ENCODE measurements at places on chromosomes 2 and 18.
A peak's percentile ranks its signal among the peaks of the same experiment; 100 is the strongest.

- DNase-seq, result no peak
These were observed 85.6 kb upstream of the NOSTRIN start for GRCh38 chr2:168716839-168717238.

- DNase-seq, result no peak
These were observed 1645.8 kb downstream of the DPP10 start for GRCh38 chr2:116088236-116088635.

- no peak for DNase-seq
These were observed 17.5 kb downstream of the SLC4A3 start for GRCh38 chr2:219644801-219645480.

DNA sequence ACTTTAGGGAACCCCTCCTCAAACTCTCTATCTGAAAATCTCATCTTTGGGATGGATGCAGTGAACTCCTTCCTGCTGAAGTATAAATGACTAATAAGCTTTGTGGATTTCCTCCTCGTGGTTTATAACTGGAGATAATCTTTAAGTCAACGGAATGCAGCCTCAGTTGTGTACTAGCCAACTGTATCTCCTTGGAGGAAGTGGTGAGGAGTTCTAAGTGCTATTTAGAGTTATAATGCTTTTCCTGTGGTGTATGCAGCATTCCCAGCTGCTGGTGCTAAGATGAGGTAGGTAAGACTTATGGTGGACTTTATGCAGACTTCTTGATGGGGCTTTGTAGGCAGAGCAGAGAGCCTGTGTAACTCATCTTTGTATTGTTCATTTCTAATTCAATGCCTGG lies 90.9 kb downstream of the LYPD6B start:
- DNase-seq, result no peak

DNA sequence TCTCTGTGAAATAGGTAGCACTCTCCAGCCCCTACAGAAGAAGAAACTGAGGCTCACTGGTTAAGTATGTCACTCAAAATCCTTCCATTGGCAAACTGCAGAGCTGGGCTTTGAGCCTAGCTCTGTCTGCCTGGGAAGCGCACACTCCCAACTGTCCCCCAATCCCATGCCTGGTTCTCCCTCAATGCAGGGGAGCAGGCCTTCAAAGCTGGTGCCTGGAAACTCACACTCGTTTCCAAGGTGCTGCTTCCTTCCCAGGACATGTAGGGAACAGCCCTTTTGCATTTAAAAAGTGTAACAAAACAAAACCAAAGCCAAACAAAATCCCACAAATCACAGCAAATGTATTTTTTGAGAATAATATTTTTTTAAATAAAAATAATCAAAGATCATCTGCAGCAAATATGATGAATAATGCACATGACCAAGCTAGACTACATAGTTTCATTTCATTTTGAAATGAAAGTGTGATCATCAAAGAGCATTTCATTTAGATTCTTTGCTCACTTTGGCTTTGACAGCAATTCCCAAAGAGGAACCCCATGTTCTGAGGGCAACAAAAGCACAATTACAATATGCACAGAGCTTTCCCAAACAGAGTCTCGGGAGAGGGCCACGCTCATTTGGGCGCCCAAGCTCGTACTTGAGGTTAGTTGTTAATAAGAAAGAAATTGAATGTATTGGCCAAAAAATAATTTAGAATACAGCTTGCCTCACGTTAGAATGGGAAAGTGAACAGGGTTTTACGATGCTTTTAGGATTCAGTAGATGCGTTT lies 96.7 kb upstream of the ACKR3 start:
- no peak for DNase-seq

GRCh38 chr2:101858246-101858645 lies 133.5 kb upstream of the IL1R2 start:
- DNase-seq, result no peak

- DNase-seq, result peak; percentile 47
These were observed 59.7 kb upstream of the PDK1 start for GRCh38 chr2:172496160-172496608.

DNA sequence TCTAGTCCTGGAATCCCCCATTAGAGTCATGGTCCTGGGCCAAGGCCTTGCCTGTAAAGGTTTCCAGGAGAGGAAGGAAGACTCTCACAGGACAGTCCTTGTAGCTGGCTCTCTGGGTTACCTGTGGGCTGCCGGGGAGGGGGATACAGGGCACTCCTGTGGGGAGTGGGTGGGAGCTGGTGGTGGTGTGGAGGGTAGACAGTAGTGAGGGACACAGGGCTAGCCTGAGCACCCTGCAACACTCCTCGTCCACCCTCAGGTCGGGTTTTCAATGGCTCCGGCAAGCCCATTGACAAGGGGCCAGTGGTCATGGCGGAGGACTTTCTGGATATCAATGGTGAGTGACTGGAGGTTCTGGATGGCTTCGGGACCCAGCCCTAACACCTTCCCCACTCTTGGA lies 19.7 kb upstream of the ANKRD53 start:
- DNase-seq, result no peak

DNA sequence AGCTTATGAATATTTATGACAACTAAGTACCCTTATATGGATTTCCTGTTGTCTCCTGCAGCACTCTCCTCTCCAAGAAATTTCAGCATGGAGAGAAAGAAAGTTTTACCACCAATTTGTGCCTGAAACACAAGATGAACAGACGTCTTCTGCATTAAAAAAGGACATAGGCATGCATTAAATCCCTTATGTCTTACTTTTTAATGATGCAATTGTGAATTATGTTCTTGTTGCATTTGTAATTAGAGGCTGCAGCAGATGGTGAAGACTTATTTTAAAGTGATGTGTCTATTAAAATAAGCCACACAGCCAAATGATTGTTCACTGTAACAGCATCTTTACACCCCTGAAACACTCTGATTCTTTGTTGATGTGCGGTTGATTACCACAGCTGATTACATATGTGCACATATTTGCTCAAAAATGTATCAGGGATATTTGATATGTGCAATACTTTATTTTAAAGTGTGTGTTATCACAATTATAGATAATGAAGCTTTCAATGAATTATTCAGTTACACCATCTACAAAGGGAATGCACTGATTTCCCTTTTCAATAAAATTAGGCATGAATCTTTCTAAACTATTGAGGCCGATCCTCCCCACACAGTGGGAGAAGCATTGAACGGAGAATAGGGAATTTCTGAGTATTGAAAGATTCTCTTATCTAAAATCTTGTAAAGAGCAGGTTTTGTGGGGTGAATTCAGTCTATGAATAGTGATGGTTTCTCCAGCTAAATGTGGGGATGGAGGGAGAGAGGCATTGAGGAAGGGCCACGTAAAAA lies 585.1 kb downstream of the SLC4A3 start:
- no peak for DNase-seq

- DNase-seq, result no peak
These were observed 1096.8 kb upstream of the NXPH2 start for GRCh38 chr2:139876964-139877363.

- DNase-seq, result peak; percentile 84
These were observed 53.9 kb downstream of the KCTD18 start for GRCh38 chr2:200455958-200456421.

DNA sequence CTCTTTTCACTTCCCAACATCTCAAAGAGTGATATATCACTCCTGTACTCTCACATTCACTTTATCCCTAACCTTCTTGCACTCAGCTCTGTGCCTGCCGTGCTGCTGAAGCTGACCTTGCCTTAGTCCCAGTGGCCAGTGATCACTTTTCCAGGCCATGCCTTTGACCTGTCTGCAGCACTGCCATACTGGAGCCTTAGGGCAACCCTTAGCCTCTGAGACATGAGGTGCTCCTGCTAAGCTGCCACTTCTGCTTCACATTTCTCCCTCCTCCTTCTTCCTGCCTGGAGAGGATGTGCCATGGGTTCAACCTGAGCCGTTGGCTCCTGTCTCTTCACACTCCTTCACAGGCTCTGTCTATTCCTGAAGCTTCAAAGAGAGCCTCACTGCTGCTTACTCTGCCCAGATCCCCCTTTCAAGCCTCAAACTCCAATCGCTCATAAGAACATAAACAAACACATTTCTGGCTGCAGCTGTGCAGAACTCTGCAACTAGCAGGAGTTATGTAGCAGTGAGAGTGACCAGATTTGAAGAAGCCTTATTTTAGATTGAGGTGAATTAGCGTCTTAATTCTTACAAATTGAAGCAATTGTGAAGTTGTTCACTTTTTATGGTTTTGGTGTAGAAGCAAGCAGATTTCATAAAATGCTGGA lies 716.2 kb upstream of the FANCL start:
- DNase-seq, result no peak

DNA sequence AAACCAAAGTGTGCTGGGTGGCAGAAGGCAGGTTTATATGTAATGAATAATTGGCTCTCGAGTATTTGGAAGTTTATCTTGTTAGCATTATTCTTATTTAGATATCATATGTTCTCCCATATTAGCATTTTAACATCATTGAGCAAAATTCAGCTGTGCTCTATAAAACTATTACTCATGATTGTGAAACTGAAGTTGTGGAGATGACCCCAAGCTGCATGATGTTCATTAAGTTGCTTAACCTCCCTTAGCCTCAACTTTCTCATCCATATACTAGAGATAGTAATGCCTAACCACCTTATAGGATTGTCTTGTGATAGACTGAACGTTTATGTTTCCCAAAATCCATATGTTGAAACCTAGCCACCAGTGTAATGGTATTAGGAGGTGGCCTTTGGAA lies 346.3 kb downstream of the SATB2 start:
- no peak for DNase-seq

DNA sequence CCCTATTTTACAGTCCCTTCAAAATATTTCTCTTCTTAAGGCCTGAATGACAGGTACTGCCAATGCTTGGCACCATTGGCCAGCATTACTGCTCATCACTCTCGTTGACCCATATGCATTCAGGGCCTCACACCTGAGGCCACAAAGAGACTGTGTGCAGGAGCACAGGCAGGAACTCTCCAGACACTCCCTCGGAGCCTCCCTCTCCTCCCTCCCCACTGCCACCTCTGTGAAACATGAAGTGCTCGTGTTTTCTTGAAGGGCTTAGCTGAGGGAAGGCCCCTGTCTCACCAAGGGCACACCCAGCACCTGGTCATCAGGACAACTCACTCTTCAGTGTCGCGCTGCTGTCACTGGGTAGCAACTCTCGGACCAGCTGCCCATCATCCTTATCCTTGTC lies 85.3 kb downstream of the LOXHD1 start:
- DNase-seq, result no peak

DNA sequence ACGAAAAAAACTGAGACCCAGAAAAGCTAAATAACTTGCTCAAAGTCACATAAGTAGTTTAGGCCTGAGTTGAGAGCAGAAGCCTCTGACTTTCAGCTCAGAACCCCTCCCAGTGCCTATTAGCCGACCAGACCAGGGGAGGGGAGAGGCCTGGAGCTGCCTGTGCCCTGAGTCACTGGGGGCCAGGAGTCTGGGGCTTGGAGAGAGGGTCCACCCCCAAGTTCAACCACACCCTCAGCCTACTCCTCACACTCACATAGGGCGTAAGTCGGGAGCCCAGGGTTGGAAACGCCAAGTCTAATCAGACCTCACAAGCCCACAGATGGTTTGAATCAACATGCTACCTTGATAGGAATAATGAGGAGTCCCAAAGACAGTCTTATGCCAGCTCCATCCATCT lies 12.6 kb upstream of the PKDCC start:
- DNase-seq, result no peak

DNA sequence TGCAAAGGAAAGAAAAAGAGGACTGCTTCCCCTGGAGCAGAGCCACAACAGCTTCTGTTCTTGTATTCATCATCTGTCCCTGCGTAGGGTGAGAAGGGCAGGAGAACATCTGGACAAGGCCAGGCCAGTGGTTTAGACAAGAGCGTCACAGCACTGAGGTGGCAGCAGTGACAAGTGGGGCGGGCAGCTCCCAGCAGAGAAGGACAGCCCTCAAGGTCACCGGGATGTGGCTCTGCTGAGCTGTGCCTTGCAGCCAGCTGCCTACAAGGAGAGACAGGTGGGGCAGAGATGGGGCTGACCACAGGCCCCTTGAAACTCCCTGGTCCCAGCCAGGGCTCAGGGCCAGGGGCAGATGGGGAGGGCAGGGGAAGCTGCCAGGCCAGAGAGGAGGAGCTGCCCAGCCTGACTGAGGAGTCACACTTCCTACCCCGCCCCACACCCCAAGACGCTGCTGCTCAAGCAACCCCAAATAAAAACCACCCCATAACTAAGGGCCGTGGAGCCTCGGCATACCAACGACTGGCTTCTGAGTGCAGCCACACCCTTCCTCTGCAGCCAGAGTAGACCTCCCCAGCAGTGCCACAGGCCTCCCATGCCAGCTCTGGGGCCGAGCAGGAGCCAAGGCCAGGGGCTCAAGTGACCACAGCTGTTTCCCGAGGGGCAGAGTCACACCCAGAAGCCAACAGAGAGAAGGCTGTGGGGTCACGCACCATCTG lies 5.4 kb downstream of the RAB11FIP5 start:
- no peak for DNase-seq

DNA sequence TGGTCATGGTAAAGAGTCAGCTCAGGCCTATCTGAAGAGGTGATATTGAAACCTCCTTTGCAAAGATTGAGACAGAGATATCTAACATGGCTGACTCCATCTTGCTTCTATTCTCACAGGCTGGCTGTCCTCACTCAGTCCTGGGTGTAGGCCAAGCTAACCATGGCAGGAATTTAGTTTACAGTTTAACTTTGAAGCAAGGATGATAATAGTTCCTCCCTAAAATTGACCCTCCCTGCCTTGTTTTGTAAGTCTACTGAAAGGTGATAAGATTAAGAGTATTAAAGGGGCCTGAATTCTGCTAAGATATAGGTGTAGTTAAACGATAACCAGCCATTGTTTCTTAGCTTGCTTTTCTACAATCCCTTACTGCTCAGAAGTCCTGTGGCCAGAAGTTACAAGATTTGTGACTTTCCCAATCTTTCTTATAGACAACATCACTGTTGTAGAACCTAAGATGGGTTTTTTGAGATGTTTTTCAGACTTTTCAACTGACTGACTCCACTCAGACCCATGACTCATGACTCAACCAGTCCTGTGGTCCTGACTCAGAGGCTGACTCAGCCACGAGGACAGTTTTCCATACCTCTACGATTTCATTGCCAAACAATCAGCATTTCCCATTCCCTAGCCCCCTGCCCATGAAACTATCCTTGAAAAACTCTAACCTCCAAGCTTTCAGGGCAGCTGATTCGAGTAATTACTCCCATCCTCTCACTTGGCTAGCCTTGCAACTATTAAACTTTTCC lies 195.7 kb upstream of the SESTD1 start:
- DNase-seq, result peak; percentile 69

DNA sequence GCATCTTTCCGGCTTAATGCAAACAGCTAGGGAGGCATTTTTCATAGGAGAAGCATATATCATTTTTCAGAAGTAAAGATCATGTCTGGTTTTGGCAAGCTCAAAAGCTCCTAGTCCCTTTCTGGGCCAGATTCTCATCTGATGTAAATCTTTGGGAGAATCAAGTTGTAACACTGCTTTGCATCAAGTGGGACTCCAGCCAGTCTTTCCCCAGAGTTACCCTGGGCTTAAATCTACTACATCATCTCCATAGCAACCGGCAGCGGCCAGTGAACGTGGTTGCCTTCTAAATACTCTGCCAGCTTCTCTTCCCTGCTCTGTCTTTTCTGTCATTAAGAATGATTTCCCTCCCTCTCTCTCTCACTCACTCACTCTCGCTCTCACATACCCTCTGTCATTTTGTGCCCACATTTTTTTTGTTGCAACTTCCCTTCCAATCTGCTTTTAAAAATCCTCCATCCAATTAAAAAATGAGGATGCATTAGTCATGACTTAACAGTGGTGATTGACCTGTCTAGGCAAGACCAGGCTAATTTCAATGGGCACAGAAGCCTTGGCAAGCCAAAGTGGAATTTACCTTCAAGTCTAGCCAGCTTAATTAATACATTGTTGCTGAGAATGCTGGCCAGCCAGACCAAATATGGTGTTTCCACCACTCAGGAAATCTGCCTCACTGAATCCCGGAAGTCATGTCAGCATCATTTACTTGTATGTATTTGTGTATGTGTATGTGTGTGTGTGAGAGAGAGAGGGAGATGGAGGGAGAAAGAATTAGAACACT lies 93.0 kb downstream of the NRP2 start:
- DNase-seq, result no peak

All from inflammatory macrophage treated with lipopolysaccharide for 4 hours (primary cell).